ENCODE measurements at places on chromosomes 13 and 19. TPM values are rescaled to one million over a fixed set of nuclear protein-coding genes. Genes with fewer than 3 reads are reported as not detected.

Gene CPAMD8
- polyA plus RNA-seq = 19.7 TPM

Gene ATXN8OS
- polyA plus RNA-seq = not detected

Gene TMEM161A
- 19.5 TPM for polyA plus RNA-seq

Gene MEIS3
- polyA plus RNA-seq = 4.1 TPM

Gene PLPPR3
- polyA plus RNA-seq = 0.05 TPM

Gene CD209
- 0.68 TPM for polyA plus RNA-seq

Gene ZNRF4
- polyA plus RNA-seq = not detected

Gene TJP3
- 0.05 TPM for polyA plus RNA-seq

Gene ADPRHL1
- 280 TPM for polyA plus RNA-seq

Gene METTL21C
- polyA plus RNA-seq = not detected

Gene APOC4
- polyA plus RNA-seq = not detected

Gene ZNF177
- polyA plus RNA-seq = 2.2 TPM

Gene ZNF426
- 4.2 TPM for polyA plus RNA-seq

Gene OR7C1
- polyA plus RNA-seq = 0.05 TPM

Gene ZNF829
- 1.6 TPM for polyA plus RNA-seq

Gene ACP5
- 3.8 TPM for polyA plus RNA-seq

Gene CGB8
- not detected for polyA plus RNA-seq

Gene ZNF486
- 2.4 TPM for polyA plus RNA-seq

Gene FBL
- polyA plus RNA-seq = 63.6 TPM

Gene KLF1
- not detected for polyA plus RNA-seq

Gene STARD13
- 9.6 TPM for polyA plus RNA-seq

Gene CYP2A7
- polyA plus RNA-seq = not detected

Gene KCNN1
- 3.0 TPM for polyA plus RNA-seq

Gene PSG11
- not detected for polyA plus RNA-seq

Gene KIR3DL1
- polyA plus RNA-seq = 0.05 TPM

Gene SLAIN1
- 9.2 TPM for polyA plus RNA-seq

Data from right cardiac atrium (tissue), 5 donors.